ENCODE measurements at places on chromosomes 7 and 10.

DNA sequence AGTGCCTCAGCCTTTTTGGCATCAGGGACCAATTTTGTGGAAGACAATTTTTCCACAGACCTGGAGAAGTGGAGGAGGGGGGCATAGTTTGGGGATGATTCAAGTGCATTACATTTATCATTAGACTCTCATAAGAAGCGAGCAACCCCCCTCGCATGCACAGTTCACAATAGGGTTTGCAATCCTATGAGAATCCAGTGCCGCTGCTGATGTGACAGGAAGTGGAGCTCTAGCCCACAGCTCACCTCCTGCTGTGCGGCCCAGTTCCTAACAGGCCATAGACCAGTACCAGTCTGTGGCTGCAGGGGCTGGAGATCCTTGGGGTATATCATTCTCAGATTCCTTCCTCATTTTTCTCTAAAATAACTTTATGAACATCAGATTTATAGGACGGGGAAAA lies 50.8 kb downstream of the ATAD1 start:
- DNase-seq: no peak

DNA sequence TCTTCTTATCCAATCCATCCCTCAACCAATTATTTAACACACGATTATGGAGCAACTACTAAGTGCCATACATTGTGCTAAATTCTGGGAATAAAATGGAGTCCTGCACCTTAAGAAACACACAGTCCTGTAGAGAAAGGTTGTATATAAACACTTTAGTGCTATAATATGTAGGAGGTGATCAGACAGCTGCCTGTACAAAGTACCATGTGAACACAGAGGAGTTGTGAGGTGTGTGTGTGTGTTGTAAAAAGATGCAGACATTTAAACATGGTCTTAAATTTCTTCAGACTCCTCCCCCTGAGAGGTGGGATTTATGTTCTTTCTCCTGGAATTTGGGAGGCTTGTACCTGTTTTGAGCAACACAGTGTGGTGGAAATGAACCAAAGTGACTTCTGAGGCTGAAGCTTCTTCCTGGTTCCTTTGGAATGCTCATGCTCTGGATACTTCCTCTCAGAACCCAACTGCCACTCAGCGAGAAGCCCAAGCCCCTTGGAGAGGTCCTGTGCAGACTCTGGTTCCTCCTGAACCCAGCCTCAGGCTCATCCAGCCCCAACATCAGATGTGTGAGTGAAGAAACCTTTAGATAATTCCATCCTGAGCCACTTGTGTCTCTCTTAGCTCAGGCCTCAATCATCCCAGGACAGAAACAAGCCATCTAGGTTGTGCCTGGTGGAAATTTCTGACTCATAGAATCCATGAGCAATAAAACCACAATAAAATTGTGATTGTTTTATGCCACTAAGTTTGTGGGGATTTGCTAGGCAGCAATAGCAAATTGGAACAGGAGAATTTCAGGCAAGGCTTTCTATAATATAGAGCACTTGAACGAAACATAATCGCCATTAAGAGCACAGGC lies 161.2 kb upstream of the FAM3C start:
- DNase-seq: no peak

DNA sequence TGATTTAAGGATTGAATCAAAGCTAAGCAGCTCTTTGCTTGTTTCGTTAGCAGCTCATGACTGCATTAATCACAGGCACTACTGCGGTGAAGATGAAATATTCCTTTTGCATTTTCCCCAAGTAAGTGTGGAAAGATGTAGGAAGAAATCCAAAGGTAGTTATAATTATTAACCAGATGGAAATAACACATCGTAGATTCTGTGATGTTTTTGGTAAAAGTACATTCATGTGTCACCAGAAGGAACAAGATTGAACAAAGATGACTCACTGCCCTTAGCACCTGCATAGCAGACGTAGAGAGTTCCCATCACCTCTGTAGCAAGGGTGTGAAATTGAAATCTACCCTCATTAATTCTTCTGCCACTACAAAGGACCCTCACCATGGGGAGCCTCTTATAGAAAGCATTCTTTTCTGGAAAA lies 37.1 kb downstream of the SMURF1 start:
- DNase-seq: no peak

- DNase-seq: no peak
These were observed 25.2 kb downstream of the TMEM120A start for GRCh38 chr7:75969182-75969581.

DNA sequence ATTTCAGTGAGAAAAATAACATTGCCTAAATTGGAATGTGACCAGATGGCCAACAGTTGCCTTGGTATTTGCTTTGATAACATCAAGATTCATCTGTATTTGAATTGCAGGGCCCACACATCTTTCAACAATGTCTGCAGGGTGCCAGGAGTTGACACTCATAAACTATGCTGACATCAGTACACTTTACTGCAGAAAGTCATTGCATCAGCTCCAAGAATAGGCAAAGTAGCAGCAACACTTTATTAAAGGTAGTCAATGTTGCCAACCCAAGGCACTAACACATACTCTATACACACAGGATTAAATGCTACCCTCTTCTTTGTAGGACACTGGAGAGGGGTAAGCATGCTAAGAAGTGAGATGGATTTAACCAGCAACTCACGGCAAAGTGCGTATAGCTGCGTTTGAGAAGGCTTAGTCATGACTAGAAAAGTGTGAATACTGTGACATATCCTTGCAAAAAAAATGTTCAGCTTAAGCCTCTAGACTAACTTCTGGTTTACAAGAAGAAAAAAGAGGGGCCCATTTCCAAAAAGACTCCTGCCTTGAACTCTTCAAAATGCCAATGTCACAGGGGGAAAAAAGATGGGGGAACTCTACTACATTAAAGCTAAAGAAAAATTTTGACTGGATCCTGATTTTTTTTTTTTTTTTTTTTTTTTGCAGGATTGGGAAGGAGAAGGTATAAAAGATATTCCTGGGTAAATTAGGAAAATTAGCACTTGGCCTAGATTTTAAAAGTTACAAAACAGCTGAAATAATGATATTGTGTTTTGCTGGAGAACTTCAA lies 2.2 kb downstream of the BBIP1 start:
- DNase-seq: no peak

DNA sequence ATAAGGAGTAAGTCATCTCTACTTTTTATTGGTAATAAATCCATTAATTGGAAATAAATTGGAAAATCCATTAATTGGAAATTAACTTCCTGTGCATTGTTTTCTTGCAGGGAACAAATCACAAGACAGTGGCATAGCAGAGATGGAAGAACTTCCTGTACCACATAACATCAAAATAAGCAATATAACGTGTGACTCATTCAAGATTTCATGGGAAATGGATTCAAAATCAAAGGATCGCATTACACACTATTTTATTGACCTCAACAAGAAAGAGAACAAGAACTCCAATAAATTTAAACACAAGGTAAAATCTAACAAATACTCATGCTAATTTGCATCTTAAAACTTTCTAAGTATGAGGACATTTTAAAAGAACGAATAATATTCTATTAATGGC lies 57.8 kb downstream of the PHYHIPL start:
- DNase-seq: no peak

DNA sequence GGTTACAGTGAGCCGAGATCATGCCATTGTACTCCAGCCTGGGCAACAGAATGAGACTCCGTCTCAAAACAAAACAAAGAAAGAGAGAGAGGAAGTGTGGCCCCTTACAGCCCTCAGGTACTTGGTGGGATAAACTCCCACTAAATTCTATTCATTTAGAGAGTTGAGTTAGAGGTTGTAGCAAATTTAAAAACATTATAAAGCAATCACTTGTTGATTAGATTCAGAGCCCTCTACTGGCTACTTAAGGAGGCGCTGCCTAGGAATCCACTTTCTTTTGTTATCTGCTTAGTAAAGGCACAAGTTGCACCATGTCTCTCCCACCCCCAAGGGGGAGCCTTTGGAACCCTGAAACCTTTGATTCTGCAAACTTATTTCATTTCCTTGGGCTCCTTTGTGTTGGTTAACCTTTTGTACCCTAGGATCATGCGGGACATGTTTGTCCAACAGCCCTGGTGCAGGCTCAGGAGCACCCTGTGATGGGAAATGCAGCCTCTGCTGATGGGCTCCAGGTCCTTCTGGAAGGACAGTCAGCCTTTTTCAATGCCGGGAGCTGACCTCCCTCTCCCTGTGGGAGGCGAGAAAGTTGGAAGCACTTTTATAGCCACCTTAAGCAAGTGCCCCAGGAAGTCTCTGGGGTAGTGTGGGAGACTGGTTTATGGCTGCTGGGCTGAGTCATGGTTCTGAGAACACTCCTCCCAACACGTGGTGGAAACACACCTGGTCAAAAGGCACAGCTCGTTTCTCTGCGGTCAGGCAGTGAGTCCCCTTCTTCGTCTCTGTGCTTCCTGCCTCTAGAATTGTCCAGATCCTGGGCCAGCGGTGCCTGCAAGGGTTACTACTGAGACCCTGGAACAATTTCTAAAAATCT lies 2.3 kb downstream of the HKDC1 start:
- peak; percentile 35 for DNase-seq

- no peak for DNase-seq
These were observed 19.6 kb downstream of the SEMA3E start for GRCh38 chr7:83629117-83629880.

- DNase-seq: no peak
These were observed 276.2 kb upstream of the KLF14 start for GRCh38 chr7:131010029-131010716.

- peak; percentile 0 for DNase-seq
These were observed 619 bp downstream of the EXOC4 start for GRCh38 chr7:133253519-133253875.

DNA sequence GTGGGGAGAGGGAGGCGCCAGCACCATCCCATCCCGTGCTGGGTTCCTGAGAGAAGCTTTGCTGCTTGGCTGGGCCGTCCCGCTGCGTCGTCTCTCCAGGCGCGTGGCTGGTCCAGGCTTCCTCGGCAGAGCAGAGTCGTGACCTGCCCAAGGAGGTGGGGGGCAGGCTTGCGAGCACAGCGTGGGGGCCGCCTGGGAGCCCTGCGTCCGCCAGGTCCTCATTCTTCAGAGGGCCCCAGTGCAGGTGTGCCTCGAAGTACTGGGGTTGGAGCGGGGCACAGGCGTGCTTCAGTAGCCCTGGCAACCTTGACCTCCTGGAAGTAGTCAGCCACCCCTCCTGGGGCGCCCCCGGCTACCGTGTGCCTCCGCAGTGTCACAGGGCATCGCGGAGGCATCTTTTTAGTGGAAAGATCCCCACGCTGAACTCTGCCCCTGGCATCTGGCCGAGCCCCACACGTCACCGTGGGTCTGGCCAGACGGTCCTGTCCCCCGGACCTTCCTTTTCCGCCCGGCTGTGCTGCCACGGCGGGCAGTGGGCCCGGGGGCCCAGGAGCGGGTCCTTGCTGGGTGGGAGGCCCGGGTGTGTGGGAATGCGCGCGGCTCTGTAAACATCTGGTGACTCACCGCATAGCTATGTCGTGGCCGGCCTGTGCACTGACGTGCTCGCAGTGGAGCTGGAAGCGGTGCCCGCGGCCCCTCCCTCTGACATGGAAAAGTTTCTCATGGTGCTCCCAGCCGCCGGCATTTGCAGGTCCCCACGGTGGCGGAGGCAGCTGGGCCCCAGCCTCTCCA lies 6.4 kb downstream of the MAFK start:
- DNase-seq: no peak

- no peak for DNase-seq
These were observed 323.0 kb downstream of the GALNT17 start for GRCh38 chr7:71454981-71455380.
